HT1080 (cell line): ENCODE measurements at places on chromosomes 7 and 10. TPM values are rescaled to one million over a fixed set of nuclear protein-coding genes. Genes with fewer than 3 reads are reported as not detected.

DNA sequence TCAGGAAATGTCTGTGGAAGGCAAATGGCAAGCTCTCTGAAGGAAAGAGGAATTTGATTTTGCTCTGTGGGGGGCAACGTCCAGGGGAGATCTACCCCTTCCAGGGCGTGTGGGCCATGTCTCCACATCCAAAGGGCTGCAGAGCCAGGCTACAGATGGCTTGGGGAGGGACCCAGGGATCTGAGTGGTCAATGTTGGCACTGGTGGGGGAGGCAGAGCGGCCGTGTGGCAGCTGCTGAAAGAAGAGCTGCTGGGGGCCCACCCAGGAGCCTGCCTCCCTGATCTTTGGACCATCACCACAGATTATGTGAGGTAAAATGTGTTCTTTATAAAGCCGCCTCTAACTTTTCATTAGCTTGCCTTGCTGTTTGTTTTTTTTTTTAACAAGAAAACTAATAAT is 144.1 kb downstream of the HERPUD2 start:
- no peak for DNase-seq

DNA sequence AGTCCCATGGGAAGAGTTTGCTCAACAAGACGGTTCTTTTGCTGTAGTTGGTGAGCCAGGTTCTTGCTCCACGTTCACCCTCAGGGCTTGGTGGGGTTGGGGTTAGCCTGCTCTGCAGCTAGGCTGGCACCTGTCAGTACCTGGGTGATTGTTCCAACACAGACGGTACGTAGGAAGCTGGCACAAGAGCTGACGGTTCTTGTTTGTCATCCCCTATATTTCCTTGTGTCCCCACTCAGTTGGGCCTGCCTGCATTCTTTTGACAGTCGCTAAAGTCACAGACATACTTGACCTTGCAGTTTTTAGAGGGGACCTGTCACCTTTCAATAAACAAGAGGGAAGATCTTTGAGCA is 40.2 kb upstream of the SYPL1 start:
- no peak for DNase-seq

GRCh38 chr10:129921801-129922597 is 42.1 kb downstream of the EBF3 start:
- no peak for DNase-seq

DNA sequence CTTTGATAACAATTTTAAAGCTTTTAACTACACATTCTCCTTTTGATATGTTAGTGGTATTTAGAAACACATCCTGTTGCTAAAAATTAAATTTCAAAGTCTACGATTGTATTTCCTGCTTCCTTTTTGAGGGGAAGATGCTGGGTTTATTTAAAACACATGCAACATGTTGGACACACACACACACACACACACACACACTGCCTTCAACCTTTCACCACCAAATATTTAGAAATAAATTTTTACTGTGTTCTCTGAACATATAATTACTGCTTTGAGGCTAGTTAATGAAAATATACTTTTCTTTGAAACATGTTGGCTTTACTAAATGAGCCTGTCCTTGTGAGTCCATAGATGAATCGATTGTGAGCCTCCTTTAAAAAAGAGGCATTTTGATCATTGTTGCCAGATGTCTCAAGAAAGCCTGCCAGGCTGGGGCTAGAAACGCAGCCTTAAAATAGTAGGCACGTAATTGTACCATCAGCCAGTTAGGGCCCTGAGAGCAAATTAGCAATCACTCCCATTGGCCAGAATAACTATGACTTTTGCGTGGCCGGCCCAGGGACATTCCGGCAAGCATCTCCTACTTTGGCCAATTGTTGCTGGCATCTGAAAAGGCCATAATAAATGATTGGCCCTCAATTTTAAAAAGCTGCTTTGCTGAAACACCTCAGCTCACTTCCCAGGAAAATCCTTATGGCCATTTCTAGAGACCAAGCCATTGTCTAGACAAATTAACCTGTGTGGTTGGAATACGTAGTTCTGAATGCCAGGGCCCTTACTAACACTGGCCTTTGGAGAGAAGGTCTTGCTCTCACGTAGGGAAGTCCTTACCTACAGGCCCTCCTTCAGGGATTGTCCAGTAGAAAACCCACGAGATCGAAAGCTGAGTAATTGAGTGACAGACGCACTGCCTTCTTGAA is 9.9 kb upstream of the TEX36 start:
- DNase-seq = no peak

Gene GNAI1
- total RNA-seq = 25.7 and 36.2 TPM in 2 replicates

Gene AKR1C4
- total RNA-seq = not detected in 2 replicates

GRCh38 chr10:55631071-55631654 is 729.9 kb downstream of the ZWINT start:
- peak; percentile 61 for DNase-seq

- peak; percentile 32 for DNase-seq
These were observed 19.7 kb upstream of the MSRB2 start for GRCh38 chr10:23075672-23076071.

- peak; percentile 85 for DNase-seq
These were observed 348.7 kb upstream of the SEMA3C start for GRCh38 chr7:81267508-81267907.

Gene FGFR2
- total RNA-seq = 0.07 TPM in 1 of 2 replicates, not detected in the other

GRCh38 chr7:134778941-134779740 is at the start of gene CALD1:
CALD1 (plus strand) TSS chr7:134779634; CDS start chr7:134867734, 88,100 bp downstream.
- peak; percentile 100 for DNase-seq

Gene NODAL
- total RNA-seq = 0.37 TPM in 1 of 2 replicates, not detected in the other

- DNase-seq = peak; percentile 68
These were observed 9.3 kb upstream of the MCU start for GRCh38 chr10:72682638-72683037.

Gene CCDC146
- total RNA-seq = 0.40 and 0.42 TPM in 2 replicates

Gene CYP3A4
- 0.05 TPM in 1 of 2 replicates, not detected in the other for total RNA-seq

DNA sequence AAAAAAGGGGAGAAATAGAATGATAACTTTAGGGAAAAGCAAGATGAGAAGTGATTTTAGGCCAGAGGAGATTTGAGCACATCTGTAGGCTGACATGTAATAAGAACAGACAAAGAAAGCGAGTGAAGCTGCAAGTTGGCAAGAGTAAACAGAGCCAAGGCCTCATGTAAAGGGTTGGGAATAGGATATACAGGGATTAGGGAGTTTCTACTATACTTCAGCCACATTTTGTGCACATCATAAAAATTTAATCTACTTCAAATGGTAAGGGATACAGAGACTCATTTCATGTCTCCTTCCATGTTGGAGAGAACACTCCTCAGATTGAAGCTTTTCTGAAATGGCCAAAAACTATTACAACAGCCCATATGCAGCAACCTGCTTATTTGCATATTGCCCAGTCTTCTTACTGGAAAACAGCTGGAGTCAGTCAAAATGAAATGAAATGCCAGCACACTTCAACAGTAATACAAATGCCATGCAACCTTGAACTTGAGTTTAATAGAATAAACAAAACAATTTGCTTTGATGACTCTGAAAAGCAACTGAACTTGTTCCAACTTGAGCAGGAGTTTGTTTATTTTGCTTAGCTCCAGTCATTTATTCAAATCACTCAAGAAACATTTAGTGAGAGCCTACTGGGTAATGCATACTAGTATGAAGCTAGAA is 49.9 kb downstream of the NRCAM start:
- DNase-seq = no peak

GRCh38 chr10:27541796-27542729 is 38.0 kb downstream of the RAB18 start:
- no peak for DNase-seq

Gene PRKAR2B
- total RNA-seq = 11.8 and 14.7 TPM in 2 replicates

Gene HYAL4
- 0.13 TPM in 1 of 2 replicates, not detected in the other for total RNA-seq

- peak; percentile 37 for DNase-seq
These were observed 42.9 kb upstream of the MET start for GRCh38 chr7:116629051-116629463.

Gene ESYT2
- 61.6 and 73.2 TPM in 2 replicates for total RNA-seq

Gene TMEM270
- 0.23 TPM in 1 of 2 replicates, not detected in the other for total RNA-seq

Gene ALOX5
- total RNA-seq = not detected in 2 replicates

- DNase-seq = no peak
These were observed 158.4 kb downstream of the PARD3 start for GRCh38 chr10:34656661-34657060.

Gene C10orf71
- not detected in 2 replicates for total RNA-seq

- DNase-seq = no peak
These were observed 7.1 kb upstream of the EMX2 start for GRCh38 chr10:117535298-117536071.

DNA sequence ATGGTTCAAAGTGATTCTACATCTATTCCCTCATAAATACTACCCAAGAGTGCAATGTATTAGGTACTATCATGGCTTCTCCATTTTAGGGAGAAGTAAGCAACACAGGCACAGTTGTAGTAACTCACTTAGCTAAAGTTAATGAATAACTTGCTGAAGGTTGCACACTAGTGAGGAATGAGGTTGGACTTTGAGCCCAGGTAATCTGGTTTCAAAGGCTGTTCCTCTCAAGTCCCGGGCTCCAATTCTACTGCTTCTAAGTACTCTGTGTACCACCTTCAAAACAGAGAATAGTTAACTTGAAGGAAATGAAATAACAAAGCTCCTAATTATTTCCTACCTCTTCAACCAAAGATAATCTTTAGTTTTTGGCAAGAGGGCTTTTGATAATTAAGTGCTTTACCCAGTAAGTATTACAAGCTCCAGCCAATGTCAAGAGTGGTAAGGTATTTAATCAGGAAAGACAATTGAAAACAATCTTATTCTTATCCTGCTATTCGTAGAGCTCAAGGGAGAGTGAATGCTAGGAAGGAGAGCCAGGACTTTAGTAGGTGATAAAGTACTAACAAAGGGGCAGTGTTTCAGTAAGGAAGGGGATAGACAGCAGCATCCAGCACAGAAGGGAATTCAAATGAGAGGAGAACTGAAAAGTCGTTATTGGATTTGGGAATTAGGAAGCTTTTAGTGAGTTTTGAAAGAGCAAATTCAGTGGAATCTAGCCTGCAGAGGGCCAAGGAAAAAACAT is 158.2 kb upstream of the PTPRZ1 start:
- DNase-seq = no peak

- DNase-seq = no peak
These were observed 75.4 kb downstream of the AFAP1L2 start for GRCh38 chr10:114328874-114329273.

DNA sequence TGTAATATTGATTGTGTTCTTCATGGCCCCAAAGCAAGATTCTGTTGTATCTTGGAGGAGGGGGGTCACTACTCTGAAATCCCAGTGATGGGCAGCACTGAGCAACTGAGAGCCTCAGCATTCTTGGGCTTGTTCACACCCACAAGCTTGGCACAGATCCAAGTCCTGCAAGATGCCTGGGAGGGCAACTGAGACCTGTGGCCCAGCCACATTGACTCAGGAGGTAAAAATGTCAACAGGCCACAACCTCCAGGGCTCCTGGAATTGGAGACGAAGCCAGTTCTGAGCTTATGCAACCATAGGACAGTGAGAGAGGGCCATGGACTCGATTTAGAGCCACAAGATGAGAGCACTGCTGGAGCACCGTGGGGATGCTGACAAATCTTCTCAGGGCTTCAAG is 3.1 kb upstream of the DOCK1 start:
- DNase-seq = peak; percentile 73

Gene TRIM74
- total RNA-seq = not detected in 2 replicates

DNA sequence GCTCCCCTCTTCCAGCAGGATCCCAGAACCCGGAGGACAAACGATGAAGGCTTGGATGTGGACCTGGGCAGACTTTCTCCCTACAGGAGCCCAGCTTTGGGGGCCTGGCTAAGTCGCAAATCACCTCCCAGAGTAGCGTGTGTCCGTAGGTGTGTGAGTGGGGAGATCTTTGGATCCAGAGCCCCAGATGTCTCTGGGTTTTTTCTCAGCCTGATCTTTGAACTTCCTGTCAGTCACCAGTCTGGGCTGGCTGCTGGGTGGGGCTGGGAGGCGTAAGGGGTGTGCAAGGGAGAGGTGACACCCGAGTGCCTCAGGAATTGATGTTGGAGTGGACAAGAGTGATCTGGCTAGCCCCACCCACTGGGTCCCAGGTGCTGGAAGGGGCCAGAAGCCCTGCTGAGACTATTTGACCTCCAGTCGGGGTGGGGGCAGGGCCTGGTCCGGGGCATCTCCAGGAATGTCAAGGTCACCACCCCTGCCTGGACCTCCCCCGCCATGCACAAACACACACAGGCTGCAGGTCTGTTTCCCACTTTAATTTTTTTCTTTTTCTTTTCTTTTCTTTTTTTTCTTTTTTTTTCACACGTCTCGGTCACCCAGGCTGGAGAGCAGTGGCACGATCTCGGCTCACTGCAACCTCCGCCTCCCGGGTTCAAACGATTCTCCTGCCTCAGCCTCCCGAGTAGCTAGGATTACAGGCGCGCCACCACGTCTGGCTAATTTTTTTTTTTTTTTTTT is at the start of gene MOGAT3:
TSS of gene MOGAT3 (minus strand) at position 175 of the 738 bp plus-strand sequence. CDS start 182 bp downstream, outside the sequence.
- no peak for DNase-seq

DNA sequence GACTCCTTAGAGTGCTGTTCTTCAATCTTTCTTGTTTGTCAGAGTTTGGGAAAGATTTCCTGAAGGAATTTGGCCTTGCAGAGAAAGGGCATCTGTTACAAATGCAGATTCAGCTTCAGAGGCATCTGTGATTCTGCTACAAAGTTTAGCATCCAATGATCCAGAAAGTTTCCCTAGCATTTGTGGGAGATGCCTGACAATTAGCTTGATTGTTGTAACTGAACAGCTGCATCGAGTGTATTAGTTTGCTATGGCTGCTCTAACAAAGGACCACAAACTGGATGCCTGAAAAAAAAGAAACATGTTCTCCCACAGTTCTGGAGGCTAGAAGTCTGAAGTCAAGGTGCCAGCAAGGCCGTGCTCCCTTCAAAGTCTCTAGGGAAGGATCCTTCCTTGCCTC is 365.1 kb downstream of the GRID1 start:
- no peak for DNase-seq

Gene NPSR1
- total RNA-seq = not detected in 2 replicates

Gene CALHM2
- not detected in 2 replicates for total RNA-seq

- no peak for DNase-seq
These were observed 261.8 kb downstream of the THSD7A start for GRCh38 chr7:11570205-11570604.

DNA sequence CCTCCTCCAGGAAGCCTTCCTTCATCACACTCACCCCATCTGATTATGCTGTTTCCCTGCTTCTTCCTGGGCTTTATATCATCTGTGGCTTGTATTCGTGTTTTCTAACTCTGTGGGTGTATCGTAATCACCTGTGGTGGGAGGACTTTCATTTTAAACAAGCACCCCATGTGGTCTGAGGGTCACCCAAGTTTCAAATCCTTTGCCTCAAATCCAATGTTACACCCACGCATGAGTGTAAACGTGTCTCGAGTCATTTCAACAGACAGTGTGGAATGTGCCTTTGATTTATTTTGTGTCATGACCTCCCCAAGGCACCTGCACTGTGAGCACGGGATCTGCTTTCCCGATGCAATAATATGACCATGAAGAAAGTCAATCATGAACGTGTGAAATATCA is 17.5 kb upstream of the LYZL2 start:
- DNase-seq = no peak

- DNase-seq = no peak
These were observed 32.3 kb upstream of the KIAA1217 start for GRCh38 chr10:24176658-24177057.

Gene SLC18A2
- not detected in 2 replicates for total RNA-seq
